RKO (cell line): ENCODE measurements at places on chromosomes 16 and 17.

DNA sequence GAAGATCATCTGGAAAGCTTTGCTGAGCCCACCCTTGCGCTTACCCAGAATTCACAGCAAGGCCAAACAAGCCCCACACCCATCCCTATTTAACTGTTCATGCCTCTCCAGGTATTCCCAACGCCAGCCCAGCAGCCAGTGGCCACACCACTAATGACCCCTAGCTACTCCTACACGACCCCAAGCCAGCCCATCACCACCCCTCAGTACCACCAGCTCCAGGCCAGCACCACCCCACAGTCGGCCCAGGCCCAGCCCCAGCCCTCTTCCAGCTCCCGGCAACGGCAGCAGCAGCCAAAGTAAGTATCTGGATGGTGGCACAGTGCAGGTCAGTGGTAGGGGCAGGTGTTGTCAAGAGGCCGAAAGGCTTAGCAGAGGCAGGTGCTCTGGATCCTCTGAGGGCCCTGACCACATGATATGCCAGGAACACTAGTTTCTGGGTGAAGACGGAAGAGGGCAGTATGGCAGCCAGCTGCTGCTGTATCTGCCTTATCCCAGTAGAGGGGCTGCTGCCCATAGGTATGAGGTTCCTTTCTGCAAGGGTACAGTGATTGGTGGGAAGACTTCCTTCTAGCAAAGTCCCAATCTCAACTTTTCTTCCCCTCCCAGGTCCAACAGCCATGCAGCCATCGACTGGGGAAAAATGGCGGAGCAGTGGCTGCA lies 10.7 kb downstream of the PROCA1 start:
- no peak for DNase-seq

- DNase-seq: peak; percentile 24
Measured at GRCh38 chr17:34163646-34164045, 91.4 kb upstream of the CCL2 start.

DNA sequence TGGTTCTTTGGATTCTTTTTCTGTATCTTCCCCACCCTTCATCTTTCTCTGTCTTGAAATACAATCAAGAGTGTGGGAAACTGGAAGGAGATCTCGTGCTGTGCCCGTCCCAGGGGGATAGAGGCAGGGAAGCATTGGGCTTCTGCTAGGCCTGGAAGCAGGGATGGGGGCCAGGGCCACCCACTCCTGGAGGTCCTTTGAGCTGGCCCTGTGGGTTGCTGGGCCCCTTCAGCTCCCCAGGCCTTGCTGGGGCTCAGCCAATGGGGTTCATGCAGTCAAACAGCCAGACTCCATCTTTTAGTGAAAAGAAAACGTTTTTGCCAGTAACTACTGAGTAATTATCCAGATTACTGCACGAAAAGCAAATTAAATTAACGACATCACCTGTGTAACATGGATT lies 67.8 kb downstream of the CCDC182 start:
- DNase-seq: no peak

DNA sequence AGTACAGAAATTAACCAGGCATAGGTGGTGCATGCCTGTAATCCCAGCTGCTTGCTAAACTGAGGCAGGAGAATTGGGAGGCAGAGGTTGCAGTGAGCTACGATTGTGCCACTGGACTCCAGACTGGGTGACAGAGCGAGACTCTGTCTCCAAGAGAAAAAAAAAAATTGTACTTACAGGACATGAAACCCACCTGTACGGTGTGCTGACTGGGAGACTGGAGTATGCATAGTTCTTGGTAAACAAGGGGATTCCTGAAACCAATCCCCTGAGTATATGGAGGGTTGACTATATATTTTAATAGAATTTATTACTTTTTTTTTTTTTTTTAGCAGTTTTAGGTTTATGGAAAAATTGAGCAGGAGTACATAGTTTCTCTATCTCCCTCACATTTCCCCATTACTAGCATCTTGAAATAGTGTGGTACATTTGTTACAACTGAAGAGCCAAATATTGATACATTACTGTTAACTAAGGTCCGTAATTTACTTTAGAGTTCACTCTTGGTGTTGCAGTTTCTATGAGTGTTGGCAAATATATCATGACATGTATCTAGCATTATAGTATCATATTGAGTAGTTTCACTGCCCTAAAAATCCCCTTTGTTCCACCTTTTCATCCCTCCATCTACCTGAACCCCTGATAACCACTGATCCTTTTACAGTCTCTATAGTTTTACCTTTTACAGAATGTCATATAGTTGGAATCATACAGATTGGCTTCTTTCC lies 19.3 kb downstream of the TENT4B start:
- no peak for DNase-seq

GRCh38 chr17:7888184-7888920 lies at the start of gene CHD3:
TSS of gene CHD3 (plus strand) at chr17:7888789. CDS start at chr17:7889001, 212 bp downstream.
- no peak for DNase-seq

- DNase-seq: no peak
Measured at GRCh38 chr17:64162554-64162953, 32.6 kb upstream of the ERN1 start.

DNA sequence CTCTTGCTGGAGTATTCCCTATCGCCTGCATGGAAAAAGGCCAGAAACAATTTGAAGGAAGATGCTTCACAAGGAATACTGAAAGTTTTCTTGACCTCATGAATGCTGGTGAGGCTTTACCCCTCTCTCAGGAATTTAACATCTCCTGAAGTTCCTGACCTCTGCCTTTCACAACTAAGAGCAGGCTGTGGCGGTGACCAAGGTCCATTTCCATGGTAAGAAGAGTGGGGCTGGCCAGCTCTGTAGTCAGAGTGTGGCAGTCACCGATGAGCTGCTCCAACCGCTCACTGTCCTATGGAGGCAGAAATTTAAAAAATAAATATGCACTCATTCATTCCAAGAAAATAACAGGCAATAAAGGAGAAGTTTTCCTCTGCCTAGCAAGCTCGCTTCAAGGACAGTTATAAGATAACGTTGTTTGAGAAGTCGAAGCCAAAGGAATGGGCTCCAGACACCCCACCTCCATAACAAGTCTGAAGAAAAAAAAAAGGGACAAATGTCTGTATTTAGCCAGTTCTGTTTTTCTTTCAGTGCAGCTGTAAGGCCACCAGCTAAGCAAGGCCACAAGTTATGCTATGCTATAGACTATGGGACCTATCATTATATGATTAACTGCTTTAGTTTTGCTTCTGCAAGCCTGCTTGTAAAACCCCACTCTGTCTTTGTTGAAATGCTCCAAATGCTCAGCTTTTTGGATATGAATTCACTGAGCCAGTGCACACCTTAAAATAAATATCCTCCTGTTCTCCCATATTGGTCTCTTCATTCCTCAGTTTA lies 6.0 kb upstream of the CCL4L2 start:
- DNase-seq: no peak

GRCh38 chr16:10678655-10679054 lies 16.1 kb downstream of the TEKT5 start:
- DNase-seq: no peak

DNA sequence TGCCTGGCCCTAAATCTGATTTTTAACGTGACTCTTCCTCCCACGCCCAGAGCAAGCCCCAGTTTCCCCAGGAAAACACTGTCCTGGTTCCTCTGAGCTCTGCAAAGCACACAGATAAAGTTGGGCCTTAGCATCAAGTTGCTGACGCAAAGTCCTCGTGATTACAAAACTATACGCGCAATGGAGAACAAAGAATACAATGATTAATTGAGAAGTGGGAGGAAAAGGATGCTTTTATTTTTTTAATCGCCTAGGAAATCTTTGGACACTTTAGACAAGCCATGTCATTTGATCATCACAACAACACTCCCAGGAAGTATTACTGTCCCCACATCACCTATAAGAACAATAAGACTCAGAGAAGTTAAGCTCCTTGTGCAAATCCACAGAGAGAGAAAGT lies 30.5 kb upstream of the CES5A start:
- DNase-seq: no peak

DNA sequence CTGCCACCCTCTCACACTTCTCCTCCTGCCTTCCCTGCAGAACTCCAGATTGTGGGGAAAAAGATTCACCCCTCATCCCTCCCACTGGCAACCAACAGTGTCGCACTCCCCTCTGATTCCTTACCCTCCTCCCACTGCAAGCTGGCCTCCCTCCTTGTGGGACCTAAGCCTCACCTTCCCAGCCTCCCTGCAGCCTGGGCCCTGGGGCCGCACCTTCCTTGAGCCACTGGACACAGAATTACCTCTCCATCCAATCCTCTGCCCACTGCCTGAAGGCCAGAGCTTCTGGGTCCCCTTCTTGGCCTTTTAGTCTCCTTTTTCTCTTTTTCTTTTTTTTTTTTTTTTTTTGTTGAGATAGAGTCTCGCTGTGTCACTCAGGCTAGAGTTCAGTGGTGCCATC lies 33.9 kb downstream of the NGFR start:
- DNase-seq: no peak

GRCh38 chr16:66383551-66383950 lies 17.1 kb downstream of the CDH5 start:
- no peak for DNase-seq

DNA sequence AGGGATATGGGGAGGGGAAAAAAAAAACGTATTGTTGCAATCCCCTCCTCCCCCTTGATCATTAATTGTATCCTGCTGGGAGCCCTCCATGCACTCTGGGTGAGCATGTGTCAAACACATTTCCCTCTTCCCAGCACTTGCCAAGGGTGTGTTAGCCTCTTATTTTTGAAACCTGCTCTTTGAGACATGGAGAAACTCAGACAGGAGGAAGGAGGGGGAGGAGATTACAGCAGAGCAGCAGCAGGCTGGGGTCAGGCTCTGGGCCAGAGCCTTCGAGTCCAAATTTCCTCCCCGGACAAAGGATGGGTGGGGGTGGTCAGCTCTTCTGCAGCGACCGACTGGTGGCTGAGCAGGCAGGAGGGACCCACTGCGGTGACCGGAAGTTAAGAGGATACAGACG lies 64.7 kb downstream of the SOX9 start:
- DNase-seq: no peak

DNA sequence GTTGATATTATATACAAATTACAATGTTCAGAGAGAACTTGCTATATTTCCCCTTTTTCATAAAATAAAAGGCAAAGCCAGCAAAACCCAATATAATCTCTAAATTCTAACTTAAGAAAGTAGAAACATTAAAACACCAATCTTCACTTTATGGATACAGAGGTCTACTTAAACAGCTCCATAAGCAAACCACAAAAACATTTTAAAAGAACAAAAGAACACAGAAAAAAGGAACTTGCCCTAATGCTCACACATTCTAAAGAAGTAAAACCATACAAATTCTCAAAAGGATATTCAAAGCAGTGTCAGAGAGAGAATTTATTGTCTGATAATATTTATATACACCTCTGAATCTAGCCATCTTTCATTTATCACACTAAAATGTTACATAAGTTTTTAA lies 606 bp downstream of the ABCA10 start:
- no peak for DNase-seq

- DNase-seq: peak; percentile 33
Measured at GRCh38 chr17:52606098-52606497, 447.6 kb upstream of the CA10 start.

DNA sequence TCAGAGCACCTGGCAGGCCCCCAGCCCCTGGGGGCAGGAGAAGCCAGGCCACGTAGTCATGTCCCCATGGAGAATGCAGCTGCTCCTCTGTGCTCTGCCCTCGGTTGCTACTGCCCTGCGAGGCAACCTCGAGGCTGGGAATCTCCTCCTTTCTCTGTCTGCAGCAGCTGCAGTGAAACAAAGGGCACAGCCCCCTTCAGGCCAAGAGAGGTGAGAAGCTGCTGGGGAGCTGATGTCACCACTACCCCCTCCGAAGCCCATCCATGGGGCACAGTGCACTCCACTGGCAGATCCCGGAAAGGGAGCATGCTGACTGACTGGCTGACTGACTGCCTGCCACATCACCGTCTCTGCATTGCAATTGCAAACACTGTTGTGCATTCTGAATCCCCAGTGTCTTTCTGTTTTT lies 103.7 kb downstream of the GRIN2A start:
- no peak for DNase-seq

GRCh38 chr16:31322500-31322899 lies 32.5 kb upstream of the ITGAX start:
- DNase-seq: no peak

DNA sequence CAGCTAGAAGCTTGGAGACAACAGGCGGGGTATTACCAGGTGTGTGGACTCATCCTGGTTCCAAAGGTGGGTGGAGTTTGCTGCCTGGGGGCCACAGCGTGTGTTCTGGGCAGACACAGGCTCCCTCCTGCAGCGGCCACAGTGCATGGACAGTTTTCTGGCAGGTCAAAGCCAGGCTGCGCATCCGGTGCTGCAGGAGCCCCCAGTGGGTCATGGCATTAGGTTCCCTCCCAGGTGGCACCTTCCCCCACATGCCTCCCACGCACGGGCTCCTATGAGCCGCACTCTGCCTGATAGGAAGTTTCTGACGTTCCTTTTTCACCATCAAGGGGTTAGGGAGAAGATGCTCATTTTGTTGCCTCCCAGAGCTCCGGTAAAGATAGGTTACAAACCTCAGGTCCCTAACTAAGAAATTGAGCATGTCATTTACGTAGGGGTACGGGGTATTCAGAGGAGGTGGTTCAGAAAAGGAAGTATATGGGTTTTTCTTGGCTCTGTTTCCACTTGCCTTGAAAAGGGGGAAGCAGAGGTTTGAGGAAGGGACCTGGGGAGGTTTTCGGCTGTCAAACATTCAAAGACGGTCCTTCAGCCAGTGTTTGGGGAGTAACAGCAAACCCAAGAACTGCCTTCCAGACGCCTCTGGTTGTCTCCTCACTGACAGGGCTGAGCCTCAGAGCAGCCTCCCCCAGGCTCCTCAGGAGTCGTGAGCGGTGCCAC lies 32.7 kb upstream of the NAT9 start:
- no peak for DNase-seq

DNA sequence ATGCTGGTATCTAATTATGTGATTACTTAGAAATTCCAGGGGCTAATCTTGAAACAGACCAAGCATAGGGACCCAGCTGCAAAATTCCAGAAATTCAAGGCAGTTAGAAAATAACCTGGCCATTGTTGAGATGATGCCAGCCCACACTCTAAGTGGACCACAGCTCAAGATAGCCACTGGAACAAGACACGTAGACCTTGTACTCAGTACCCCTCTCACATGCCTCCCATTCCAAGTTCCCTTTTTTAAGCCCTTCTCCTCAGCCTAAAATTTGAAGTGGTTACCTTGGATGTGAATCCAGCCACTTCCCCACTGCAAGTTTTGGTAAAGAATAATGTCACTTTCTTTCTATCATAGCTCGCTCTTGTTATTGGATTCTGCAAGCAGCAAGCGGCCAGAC lies 4.1 kb upstream of the ZNF19 start:
- DNase-seq: no peak

- peak; percentile 81 for DNase-seq
Measured at GRCh38 chr17:38867179-38867967, 2.5 kb upstream of the LASP1 start.

- no peak for DNase-seq
Measured at GRCh38 chr16:63497408-63497807, 1461.2 kb upstream of the CDH8 start.

DNA sequence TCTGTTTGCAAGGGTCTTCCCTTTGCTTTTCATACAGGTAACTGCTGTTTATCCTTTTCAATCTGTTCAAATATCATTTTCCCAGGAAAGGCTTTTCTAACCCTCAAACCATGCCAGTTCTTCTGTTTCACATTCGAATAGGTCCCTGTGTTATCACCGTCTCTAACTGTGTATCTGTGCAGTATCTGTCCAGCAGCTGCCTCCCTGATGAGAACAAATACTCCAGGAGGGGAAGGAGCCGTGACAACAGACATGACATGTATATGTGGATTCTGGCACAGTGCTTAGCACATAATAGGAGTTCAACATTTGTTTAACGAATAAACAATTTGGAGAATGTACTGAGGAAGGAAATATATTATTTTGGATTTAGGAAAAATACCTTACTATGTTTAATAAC lies 95.7 kb downstream of the STX8 start:
- no peak for DNase-seq
